Lower lobe of right lung (tissue), 2 donors: ENCODE measurements at places on chromosomes 7 and 10. TPM values are rescaled to one million over a fixed set of nuclear protein-coding genes. Genes with fewer than 3 reads are reported as not detected.

Gene SEMA3C
- total RNA-seq: 34.8 TPM

Gene CLCN1
- not detected for total RNA-seq

GRCh38 chr7:16636555-16637101 lies 8.9 kb downstream of the ANKMY2 start:
- peaks cover 16% of the 10 kb centered on the region for H3K4me1 ChIP-seq
- no peak overlapping the region for H3K27ac ChIP-seq
- no peak for DNase-seq

Gene ZNF212
- total RNA-seq: 10.5 TPM
